Epithelial cell of umbilical artery (primary cell): ENCODE measurements at places on chromosomes 11 and 22. TPM values are rescaled to one million over a fixed set of nuclear protein-coding genes. Genes with fewer than 3 reads are reported as not detected.

Gene APOA5
- total RNA-seq: not detected in 2 replicates

Gene GVQW3
- 0.97 and 3.0 TPM in 2 replicates for total RNA-seq

Gene MUC6
- not detected in 2 replicates for total RNA-seq

Gene FXYD2
- 0.65 and 0.76 TPM in 2 replicates for total RNA-seq

Gene CAPRIN1
- 154 and 171 TPM in 2 replicates for total RNA-seq

Gene ROM1
- total RNA-seq: 5.3 and 5.8 TPM in 2 replicates

Gene MOGAT2
- not detected in 2 replicates for total RNA-seq

Gene PARVB
- 61.9 and 89.6 TPM in 2 replicates for total RNA-seq

Gene KCNK7
- total RNA-seq: not detected in 2 replicates

Gene MS4A6E
- total RNA-seq: not detected in 2 replicates

Gene SUSD2
- under 0.01 and 0.15 TPM in 2 replicates for total RNA-seq

Gene TNNI2
- total RNA-seq: not detected in 2 replicates
